H7 (cell line): ENCODE measurements at places on chromosomes 13 and 19.
A peak's percentile ranks its signal among the peaks of the same experiment; 100 is the strongest.

GRCh38 chr19:49150106-49150943 is 4.9 kb downstream of the HRC start:
- DNase-seq = peak; percentile 94

- no peak for DNase-seq
Measured at GRCh38 chr19:40323705-40324104, 24.5 kb downstream of the C19orf47 start.

- DNase-seq = no peak
Measured at GRCh38 chr19:43820098-43820883, 6.8 kb upstream of the ZNF283 start.

GRCh38 chr13:100836711-100837110 is 162.1 kb upstream of the TMTC4 start:
- no peak for DNase-seq

- DNase-seq = peak; percentile 28
Measured at GRCh38 chr19:29667387-29667783, 2.1 kb downstream of the PLEKHF1 start.

GRCh38 chr13:79525064-79525857 is 44.3 kb downstream of the NDFIP2 start:
- DNase-seq = no peak

GRCh38 chr19:46732172-46732938 is 13.5 kb upstream of the FKRP start:
- DNase-seq = no peak

DNA sequence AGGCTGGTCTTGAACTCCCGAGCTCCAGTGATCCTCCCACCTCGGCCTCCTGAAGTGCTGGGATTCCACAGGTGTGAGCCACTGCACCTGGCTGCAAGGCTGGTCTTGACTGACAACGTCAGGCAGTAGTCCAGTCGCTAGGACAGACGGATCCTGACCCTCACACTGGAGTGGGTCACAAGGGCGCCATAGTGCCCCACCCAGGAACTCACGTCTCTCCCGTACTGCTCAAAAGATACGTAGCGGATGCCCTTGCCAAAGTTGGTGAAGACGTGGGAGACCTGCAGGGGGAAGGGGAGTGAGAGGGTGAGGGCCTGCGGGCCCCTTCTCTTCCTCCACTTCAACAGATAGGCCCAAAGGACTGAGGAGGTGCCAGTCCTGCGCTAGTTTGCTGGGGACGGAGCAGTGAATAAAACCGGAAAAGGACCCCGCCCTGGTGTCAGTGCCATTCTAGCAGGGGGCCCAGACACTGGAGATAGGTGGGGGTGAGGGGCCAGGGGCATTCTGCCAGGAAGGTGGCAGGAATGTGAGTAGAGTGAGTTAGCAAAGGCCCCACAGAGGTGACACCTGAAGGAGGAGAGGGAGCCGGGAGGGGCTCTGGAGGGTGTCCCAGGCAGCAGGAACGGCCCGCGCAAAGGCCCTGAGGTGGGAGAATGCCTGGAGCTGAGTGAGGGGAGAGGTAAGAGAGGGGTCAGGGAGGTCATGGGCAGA is 11.9 kb downstream of the MRPS12 start:
- DNase-seq = peak; percentile 19

DNA sequence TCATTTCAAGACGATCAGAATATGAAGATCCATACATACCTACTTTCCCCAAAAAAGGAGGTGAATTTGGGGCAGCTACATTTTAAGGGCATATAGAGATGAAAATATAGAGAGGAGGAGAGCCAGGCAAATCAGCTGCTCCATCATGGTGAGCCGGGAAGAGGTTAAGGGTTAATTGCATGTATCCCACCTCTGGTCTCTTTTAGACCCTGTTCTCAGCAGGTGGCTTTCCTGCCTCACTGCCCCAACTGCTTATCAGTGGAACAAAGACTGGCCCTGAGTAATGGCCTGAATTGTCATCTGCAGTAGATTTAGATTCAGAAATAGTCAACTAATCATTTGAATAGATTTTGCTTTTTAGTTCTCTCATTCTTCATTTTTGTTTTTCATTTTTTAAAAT is 206.6 kb downstream of the SPRY2 start:
- no peak for DNase-seq

- no peak for DNase-seq
Measured at GRCh38 chr13:114341003-114341777, 26.9 kb downstream of the CHAMP1 start.

DNA sequence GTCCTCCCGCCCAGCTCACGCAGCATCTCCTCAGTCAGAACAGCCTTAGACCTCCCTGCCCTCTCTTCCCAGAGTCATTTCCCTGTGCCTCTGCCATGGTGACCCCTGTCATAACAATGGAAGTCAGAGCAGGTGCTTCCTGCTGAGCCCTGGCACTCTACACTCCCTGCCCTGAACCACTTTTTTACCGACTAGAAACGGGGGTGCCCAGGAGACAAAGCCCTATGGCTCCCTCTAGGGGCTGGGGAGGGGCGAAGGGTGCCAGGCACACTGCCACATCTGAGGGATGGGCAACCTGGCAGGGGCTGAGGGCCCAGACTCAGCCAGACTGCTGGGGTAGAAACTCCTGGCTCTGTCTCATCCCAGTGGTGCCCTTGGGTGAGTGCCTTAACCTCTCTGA is 16.4 kb downstream of the ZNF574 start:
- DNase-seq = peak; percentile 88

DNA sequence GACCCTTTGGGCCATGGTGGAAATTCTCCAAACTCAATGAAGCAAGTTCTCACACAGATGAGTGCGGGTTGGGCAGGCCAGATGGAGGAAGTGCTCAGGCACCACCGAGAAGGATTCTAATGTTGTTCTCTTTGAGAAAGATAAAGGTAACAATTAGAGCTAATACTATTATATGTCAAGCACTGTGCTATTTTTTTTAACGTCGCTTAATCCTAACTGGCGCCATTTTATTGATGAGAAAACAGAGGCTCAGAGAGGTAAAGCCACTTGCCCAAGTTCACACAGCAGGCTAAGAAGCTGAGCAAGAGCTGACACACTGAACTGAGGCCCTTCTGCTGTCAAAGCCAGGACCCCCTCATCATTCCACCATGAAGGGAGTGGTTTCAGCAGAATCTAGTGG is 1.0 kb downstream of the FBL start:
- no peak for DNase-seq

- DNase-seq = no peak
Measured at GRCh38 chr19:57363688-57364181, 384 bp downstream of the TRAPPC2B start.

DNA sequence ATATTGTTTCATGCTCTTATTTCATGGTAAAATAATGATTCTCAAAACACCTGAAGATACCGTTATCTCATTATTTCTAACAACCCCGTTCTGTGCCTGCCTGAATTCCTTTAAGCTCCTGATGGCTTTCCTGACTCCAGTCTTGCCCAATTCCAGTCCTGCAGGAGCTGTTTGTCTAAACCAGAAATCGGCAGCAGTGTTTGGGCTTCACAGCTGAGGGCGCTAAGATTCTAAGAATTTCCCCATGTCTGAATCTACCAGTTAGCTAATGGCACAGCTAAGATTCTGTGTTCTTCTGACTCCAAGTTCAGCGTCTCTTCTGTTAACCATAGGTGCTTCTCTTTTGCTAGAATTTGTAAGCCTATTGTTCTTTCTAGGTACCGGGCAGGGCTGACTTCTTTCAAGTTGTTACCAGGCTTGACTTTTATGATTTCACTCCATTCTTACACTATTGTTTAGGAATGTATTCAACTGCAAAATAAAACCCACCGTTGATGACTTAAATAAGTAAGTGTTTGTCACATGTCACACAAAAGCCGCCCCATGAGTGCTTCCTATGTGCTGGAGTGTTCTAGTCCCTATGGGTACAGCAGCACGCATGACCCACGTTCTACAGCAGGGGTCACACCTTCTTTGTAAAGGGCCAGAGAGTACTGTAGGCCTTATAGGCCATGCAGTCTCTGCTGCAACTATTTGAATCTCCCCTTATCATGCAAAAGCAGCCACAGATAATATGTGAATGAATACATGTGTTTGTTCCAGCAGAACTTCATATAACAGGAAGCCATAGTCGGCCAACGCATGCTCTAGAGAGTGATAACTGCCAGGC is 168.3 kb upstream of the RNF113B start:
- DNase-seq = no peak

- no peak for DNase-seq
Measured at GRCh38 chr19:33000510-33000909, 28.5 kb downstream of the FAAP24 start.

DNA sequence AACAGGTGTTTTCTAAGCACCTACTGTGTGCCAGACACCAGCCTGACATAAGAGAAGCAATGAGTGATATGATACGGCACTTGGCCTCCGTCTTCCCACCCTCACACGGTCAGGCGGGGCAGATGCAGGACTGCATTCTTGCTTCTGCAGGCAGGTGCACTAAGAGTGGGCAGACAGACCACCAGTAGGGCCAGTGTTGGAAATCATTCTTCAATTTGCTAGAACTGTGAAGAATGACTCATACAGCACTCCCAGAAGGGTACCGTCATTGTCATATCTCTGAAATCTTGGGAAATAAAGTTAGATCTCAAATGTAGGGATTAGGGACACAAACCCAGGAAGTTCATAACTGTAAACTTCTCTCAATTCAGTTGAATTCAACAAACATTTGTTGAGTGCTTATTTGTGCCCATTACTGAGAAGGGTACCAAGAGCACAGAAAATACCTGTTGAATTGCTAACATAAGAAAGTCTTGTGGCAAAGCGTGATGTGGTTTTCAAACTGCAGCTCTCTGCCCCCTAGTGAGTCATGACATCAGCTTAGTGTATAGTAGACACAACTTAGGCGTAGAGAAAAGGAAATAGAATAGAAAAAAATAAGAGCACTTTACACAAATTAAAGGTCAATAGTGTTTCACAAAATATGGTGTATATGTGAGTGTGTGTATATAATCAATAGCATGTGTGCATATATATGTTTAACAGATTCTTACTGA is 76.1 kb downstream of the TEX26 start:
- DNase-seq = no peak

- peak; percentile 46 for DNase-seq
Measured at GRCh38 chr13:99796175-99796819, 175.3 kb downstream of the ZIC5 start.

- no peak for DNase-seq
Measured at GRCh38 chr13:44336934-44337333, 36.7 kb upstream of the SERP2 start.

DNA sequence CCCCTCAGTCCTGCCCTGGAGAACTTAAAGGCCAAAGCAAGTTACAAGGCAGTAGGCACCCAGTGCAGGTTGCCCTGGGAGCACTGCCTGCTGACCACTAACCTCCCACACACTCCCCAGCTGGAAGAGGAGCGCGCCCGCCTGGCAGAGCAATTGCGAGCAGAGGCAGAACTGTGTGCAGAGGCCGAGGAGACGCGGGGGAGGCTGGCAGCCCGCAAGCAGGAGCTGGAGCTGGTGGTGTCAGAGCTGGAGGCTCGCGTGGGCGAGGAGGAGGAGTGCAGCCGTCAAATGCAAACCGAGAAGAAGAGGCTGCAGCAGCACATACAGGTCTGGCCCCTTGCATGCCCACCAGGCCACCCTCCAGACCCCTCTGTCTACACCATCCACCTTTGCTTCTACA is 61.1 kb downstream of the KCNC3 start:
- peak; percentile 31 for DNase-seq

- no peak for DNase-seq
Measured at GRCh38 chr13:111923991-111924677, 142.8 kb upstream of the SOX1 start.

- no peak for DNase-seq
Measured at GRCh38 chr13:49683489-49683888, 7.8 kb downstream of the EBPL start.

- DNase-seq = no peak
Measured at GRCh38 chr19:30670562-30671366, 298.6 kb downstream of the ZNF536 start.

DNA sequence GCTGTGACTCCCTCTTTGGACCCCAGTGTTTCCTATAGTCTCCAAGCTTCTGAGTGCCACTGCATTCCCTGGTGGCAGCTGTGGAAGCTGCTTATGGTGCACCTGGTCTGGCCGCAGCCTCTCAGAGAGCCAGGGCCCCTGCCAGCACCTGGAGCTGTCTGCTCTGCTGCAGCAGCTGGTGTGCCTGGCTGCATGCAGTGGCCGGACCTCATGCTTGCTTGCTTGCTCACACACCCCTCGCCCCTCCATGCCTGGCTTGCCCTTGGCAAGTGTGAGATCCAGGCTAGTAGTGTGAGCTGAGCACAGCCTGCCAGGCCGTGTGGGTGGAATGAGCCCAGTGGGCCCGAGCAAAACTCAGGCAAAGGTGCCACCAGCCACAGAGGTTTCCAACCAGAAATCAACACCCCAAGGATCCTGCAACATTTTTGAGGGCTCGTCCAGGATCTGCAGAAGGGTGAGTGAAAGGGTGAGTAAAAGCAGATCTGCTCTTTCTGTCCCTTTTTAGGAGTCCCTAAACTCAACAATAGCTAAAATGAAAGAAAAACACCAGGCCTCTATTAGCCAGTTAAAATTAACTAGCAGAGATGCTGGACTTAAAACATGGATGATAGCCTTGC is 7.6 kb upstream of the MLLT1 start:
- DNase-seq = no peak

DNA sequence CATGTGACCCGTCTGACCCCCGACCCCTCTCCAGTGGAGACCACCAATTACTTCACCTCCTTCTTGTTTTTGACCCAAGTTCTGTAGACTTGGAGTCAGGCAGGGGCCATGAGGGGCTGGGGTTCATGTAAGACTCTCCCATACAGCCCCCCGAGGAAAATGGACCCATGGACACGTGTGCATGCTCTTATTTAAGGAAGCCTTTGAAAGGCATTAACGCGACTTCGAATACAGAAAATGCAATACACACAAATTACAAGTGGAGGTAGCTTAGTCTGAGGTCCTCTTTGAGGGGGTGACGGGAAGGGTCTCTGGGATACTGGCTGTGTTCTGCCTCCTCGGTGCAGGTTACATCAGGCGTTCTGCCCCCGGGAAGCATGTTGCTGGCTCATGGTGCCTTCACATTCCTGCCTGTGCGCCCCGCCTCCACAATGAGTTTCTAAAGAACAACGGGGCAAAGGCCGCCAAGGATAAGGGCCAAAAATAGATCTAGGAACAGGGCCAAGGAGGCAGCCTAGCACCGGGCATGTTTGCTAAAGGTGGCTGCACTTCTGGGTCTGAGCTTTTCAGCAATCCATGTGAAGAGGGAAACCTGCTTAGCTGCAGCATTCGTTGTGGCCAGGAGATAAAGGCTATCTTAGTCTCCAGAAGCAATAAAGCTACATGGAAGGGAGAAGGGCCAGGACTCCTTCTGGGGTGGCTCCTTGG is 54.5 kb downstream of the RAB20 start:
- no peak for DNase-seq
